ENCODE measurements at places on chromosomes 4 and X.

DNA sequence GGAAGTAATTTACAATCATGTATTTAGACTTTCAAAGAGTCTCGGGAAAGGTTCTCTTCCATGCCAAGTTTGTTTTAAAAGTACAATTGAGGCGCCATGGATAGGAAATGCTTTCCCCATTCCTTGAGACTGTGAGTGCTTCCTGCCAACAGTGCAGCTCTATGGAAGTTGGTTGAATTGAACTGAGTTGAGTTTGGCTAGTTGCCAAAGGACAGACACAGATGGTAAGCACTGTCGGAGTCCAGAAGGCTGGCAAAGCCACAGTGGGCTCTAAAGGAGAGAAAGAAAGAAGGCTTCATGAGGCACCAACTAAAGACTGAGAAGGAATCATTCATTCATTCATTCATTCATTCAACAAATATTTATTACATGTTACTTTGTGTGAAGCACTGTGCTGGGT lies 4.3 kb upstream of the KCNE5 start:
- no peak for DNase-seq

DNA sequence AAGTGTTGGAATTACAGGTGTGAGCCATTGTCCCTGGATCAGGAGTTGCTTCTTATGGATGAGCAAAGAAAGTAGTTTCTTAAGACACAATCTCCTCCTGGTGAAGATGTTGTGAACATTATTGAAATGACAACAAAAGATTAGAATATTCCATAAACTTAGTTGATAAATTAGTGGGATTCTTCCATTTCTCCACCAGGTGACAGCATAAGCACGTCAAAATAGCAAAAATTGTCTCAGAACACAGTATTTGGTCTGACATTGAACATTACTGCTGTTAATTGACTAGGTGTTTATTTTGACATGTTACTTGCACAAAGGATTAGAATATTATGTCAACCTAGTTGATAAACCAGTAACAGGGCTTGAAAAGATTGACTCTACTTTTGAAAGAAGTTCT lies 21.6 kb downstream of the CLDN34 start:
- DNase-seq, result no peak

DNA sequence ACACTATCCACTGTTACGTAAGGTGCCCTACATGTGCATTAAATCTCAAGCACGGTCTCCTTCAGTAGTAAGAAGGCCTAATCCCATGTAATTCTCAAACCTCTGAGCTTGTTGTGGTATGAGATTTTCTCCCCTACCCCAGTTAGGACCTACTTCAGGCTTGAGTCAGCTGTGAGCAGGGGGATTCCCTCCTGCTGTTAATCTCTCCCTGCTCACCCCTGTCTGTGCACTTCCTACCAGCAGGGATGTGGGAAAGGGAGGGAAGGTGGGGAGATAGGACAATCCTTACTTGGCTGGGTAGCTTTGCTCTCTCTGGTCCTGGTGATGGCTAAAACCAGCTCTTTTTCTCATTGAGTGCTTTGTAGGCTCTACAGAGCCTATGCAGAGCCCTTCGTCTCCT lies 60.8 kb downstream of the PALLD start:
- DNase-seq, result no peak

- no peak for DNase-seq
Measured at GRCh38 chr4:26194764-26195163, 126.0 kb upstream of the RBPJ start.

DNA sequence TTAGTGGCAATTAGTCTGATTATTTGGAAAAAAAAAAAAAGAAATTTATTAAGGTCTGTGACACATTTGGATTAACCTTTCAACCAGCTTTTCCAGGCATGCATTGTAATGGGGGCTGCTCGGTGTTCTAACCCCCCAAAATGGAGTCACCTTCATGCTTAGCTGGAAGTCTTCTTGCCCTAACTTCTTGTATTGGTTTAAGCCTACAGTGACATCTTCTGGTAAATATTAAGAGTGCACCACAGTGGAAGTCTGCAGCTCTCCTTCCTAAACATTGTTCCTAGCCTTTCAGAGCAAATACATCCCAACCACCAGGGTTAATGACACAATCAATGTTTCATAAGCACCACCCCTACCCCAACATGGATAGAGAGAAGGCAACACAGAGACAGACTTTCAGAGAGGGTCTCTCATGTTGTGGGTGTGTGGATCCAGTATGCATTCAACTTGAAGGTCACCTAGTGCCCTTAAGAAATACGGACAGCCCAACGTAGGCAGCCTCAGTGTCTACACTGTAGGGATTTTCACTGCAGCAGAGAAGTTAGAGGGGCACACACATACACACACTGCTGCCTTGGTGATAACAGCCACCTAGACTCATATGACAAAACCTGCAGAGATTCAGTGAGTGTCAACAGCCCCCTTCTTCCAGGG lies 142.9 kb upstream of the MBNL3 start:
- no peak for DNase-seq

DNA sequence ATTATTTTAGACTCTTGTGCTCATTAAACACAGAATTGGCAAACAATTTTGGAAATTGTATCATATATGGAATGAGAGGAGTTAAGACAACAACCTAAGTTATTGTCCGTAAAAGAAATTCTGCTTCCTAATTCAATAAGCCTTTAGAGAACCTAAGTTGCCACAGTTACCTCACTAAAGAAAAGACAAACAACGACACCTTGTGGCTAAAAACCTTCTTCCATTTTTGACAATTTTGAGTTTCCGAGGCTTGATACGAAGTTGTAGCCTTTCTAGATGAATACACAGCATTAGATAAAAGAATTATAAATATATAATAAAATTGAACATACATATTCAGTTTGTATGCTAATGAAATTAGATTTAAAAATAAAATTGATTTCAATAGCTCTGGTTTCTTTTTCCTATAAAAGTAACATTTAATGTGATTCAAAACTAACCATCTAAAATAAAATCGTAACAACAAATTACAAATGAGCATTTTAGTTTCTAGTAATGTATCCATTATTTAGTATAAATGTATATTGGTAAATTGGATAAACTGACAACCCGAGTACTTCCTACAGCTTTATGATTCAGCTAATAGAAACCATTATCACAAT lies 275.1 kb downstream of the GPM6A start:
- no peak for DNase-seq

DNA sequence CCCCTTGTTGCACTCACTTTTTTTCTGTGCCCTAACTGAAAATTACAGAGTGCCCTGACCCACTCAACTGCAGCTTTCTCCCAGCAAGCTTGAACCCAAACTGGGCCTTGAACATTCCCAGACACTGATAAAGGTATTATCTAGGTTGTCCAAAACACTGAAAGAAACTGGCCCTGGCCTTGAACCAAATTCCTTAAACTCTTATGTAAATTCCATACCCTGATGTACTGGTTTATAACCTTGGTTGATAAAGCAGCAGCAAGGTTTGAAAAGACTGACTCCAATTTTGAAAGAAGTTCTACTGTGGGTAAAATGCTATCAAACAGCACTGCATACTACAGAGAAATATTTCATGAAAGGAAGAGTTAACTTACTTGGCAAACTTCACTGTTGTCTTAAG lies 125.6 kb downstream of the PHF8 start:
- DNase-seq, result no peak

DNA sequence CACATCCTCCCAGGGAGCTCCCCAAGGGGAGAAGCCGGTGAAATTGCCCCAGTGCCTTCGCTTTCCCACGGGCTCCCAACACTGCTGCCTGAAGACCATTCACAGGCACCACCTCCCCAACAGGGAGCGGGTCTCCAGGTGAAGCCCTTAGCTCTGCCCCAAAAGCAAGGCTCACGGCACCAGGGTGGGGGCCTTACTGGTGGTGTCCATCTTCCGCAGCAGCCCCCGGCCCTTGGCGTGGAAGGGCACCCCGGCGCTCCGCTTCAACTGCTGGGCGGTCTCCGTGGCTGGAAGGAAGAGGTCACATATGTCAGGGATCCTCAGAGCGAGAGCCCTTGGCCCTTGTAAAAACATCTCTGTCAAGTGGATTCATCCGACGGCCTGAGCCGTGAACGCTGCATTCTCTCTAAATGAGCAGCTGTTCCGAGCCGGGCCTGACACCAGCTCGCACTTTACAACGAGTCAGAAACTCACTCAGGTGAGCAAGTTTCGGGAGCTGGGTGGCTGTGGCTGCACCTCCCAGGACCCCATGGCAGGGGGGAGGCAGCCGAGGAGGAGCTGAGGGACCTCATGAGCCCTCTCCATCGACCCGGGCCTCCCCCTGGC lies 20.9 kb downstream of the NELFA start:
- DNase-seq, result peak; percentile 47

DNA sequence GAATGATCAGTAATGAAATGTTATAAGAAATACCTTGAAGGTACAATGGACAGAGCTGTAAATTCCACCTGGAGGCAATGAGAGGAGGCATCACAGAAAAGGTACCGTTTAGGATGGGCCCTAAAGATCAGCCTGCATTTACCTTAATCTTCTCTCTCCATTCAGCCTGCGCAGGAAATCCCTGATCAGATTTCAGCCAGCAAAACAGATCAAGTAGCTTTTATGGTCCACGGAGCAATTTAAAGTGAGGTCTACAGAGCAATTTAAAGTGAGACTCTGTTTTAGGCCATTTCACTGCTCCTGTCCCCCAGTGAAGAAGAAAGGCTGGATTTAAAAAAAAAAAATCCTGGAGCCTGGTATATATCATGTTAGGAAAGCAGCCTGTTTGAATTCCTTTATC lies 195.1 kb upstream of the VCX start:
- no peak for DNase-seq

DNA sequence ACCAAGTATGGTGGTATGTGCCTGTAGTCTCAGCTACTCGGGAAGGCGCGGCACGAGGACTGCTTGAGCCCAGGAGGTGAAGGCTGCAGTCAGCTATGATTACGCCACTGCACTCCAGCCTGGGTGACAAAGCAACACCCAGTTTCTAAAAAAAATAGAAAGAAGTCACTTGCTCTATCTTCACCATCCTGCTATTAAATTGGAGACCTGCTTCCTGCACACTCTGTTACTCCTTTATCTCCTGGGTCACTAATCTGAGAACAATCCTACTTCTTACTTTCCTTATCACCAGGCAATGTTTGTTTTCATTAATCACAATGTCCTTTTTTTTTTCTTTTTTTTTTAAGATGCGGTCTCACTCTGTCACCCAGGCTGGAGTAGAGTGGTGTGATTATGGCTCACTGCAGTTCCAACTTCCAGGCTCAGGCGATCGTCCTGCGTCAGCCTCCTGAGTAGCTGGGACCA lies 16.2 kb downstream of the PRKX start:
- no peak for DNase-seq

- DNase-seq, result no peak
Measured at GRCh38 chrX:29935455-29935854, 279.9 kb upstream of the MAGEB2 start.

- DNase-seq, result no peak
Measured at GRCh38 chrX:114962209-114962608, 55.2 kb downstream of the IL13RA2 start.

- DNase-seq, result no peak
Measured at GRCh38 chrX:7072856-7073255, 74.7 kb upstream of the STS start.

DNA sequence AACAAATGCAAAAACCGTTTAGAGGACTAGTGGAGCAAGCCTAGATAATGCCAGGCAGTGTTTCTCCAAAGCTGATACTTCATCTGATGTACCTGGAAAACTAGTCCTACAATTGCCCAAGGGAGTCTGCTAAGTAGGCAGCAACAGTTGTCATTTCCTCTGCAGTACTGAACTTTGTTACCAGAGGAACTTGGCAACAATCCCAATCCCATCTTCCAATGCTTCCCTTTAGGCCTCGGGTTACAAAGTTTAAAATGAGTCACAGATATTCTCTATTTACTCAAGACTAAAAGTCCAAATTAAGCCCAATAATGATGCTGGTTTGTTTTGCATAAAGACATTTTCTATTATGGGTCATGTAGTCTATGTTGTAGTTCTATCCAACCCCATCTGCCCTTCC lies 120.0 kb upstream of the GLRA2 start:
- DNase-seq, result no peak

DNA sequence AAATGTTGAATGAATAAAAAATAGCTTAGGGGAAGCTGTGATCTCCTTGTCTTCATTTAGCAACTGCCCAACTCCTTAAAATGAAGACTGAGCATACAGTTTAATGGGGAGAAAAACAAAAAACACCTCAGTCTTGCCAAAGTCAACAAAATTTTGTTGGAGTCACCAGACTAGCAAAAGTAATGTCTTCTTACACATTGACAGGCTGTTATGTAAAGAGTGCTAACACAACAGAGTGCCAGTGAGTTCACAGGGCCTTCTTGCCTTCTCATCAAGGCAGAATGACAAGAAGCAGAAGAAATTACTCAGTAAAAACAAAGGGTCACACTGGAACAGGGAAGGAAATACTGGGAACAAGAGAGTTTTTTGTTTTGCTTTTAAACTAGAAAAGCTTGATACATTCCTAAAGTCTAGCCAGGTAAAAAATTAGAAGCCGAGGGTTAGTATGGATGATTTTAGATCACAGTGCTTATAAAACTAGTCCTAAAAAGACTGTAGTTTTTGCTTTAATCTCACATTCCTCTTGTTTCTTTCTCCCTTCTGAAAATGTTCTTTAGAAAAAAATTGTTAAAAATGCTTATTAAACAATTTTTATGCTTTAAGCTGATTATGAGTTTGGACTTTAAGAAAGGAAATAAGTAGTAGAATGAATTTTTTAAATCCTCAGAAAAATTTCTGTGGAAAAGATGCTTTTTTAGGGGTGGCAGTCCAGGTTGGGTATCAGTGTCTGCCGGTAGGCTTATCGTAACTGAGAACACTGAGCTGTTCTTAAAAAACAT lies 38.7 kb upstream of the FRAS1 start:
- DNase-seq, result no peak

DNA sequence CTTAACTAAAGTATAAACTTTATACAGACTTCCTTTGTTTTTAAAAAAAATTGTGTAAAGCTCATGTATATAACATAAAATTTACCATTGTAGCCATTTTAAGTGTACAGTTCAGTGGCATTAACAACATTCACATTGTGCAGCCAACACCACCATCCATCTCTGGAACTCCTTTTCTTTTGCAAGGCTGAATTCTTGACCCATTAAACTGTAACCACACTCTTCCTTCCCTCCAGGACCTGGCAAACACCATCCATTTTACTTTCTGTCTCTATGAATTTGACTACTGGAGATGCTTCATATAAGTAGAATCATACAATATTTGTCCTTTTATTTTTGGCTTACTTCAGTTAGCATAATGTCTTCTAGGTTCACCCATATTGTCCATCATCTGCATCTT lies 104.7 kb downstream of the RASL11B start:
- no peak for DNase-seq

DNA sequence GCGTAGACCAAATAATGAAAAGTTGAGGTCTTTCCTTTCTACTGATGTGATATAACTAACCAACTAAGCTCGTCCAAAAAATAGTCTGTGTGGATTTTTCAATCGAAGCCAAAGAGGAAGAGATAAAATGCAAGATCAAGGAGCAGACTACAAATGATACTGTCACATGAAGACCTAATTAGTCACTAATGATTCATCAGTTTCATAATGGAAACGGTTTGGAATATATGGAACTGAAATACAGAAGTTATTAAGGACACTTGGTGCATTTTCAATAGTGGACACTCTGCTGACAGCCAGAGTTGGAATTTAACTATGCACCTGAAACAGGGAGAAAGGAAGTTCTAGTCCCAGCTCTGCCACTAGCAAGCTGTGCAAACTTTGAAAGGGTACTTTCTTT lies 119.8 kb downstream of the GUCY2F start:
- DNase-seq, result no peak

GRCh38 chrX:50812995-50813842 lies 775 bp downstream of the SHROOM4 start:
- peak; percentile 45 for DNase-seq

GRCh38 chr4:147987252-147987651 lies 255.4 kb downstream of the ARHGAP10 start:
- DNase-seq, result no peak

Data from activated CD8-positive, alpha-beta memory T cell treated with anti-CD3 and anti-CD28 coated beads, Interleukin-2, amount 50 U/mL, for 48 hours (primary cell).